Large intestine (tissue), 12 donors: ENCODE measurements at places on chromosomes 6 and 20.

GRCh38 chr20:35901678-35902544, 52.4 kb downstream of the SCAND1 start:
- DNase-seq: no peak

DNA sequence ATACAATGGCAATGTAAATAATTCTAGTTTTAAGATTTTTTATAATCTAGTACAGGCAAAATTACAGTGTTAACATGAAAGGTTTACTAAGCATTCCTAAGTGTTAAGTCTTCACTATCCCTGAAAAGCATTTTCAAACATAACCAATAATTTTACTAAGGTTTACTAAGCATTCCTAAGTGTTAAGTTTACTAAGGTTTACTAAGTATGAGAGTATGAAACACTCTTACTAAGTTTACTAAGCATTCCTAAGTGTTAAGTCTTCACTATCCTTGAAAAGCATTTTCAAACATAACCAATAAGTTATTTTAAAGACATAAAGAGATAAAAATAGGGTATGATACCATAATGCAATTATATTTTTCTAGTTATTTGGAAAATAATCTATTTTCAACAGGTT, 82.6 kb downstream of the PRSS35 start:
- no peak for DNase-seq

DNA sequence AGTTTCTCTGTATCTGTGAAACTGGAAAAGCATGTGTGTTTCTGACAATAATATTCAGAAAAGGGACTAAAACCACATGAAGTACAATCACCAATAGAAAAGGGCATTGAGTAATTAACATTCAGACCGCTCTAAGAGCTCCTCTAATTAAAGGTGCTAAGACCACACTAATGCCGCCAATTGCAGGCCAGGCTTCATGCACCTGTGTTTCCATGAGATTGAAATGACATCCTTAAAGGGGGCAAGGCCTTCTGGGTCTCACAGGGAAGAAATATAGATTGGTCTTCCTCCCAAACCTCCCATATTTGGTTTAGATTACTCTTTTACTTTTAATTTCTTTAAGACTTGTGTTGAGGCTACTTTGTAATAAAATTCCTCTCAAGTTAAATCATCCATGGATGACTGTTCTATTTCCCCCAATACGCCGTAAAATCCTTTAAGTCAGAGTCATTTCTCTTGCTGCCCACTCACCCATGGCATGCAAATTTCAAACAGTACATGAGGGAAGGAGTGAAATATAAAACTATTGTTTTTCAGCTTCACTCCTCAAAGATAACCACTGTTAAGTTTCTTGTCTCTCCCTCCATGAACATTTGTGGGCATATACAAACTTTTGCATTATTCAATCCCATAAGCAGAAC, 110.6 kb downstream of the UBE3D start:
- no peak for DNase-seq

DNA sequence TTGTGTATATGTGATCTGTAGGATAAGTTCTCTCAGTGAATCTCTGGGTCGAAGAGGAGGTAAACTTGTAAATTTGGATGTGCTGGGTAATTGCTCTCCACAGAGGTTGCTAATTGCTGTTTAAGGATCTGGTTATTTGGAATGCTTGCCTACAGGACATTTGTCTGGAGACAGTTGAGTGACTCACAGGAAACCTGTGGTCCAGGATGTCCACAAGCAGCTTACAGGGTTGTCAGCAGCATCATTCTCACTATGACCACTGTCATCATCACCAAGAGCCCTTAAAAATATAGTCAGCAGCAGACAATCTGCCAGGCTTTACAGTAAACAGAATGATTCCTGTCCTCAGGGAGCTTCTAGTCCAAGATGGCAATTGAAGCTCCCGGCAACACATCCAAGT, 31.2 kb upstream of the KCNK5 start:
- no peak for DNase-seq

GRCh38 chr6:36362551-36363370, 24.7 kb downstream of the ETV7 start:
- DNase-seq: no peak

DNA sequence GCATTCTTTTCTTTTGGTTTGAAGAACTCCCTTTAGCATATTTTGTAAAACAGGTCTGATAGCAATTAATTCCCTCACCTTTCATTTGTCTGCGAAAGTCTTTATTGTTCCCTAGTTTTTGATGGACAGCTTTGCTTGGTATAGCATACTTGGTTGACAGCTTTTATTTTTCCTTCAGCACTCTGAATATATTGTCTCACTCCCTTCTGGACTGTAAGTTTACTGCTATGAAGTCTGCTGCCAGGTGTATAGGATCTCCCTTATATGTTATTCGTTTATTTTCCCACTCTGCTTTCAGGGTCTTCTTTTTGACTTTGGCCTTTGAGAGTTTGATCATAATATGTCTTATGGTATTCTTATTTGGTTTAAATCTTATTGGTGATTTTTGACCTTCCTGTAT, 47.7 kb upstream of the SNAP91 start:
- DNase-seq: no peak

DNA sequence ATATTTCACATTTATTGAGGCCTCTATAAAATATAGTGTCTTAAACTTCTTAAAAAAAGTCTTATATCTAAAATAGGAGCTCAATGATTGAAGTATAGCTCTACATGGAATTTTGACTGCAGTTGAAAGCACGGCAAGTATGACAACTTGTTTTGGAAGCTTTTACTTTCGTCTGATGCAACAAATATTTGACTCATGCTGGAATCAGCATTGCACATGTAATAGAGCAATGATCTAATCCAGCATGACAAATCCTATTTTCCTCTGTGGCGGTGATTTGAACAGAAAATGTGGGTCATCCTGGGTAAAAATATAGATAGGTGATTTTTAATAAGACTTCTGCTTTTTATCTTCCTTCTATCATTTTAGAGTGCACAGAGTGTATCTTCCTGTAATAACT, 111.6 kb downstream of the TINAG start:
- DNase-seq: no peak

GRCh38 chr20:50085481-50086365, 27.2 kb downstream of the UBE2V1 start:
- DNase-seq: peak; percentile 29

GRCh38 chr20:25376236-25376635, 14.4 kb downstream of the ABHD12 start:
- no peak for DNase-seq

DNA sequence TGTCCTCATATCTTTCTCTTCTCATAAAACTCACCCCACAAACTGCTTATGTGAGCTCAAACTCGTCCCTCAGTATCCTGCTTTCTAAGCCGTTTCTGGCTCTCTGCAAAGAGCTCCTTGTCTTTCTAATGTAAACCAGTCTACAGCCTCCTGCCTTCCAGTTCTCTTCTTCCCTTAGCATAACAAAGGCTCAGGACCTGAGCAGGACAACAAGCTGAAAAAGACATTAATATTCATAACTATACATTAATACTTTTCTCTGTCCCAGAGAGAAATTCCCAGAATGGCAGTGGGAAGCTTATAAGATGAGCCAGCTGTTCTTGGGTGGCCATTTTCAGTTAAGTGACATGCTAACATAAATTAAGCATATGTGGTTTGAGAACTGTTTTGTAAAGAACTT, 207.0 kb upstream of the TCF21 start:
- DNase-seq: no peak

GRCh38 chr6:43123461-43124314, 47.4 kb upstream of the SRF start:
- DNase-seq: no peak

DNA sequence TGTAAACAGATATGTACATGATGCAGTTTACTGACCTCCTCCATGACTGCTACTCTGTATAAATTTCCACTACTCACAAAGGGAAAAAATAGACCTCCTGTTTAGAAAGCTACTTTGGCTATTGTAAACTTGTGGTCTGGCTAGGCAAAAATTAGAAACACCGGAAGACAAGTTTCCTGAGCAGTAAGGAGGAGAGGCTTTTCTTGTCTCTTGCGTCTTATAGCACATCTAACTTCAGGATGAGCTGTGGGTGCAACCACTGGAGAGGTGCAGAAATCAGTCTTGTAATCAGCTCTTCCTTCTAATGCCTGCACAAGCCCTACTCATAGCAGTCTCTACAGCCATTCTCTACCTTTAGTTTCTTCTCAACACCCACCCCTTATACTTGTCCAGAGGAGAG, 296.5 kb upstream of the SLC35B3 start:
- DNase-seq: no peak

GRCh38 chr20:19259141-19259591, 46.7 kb downstream of the SLC24A3 start:
- DNase-seq: no peak

GRCh38 chr6:41371461-41371991, 36.1 kb downstream of the NCR2 start:
- DNase-seq: peak; percentile 75

DNA sequence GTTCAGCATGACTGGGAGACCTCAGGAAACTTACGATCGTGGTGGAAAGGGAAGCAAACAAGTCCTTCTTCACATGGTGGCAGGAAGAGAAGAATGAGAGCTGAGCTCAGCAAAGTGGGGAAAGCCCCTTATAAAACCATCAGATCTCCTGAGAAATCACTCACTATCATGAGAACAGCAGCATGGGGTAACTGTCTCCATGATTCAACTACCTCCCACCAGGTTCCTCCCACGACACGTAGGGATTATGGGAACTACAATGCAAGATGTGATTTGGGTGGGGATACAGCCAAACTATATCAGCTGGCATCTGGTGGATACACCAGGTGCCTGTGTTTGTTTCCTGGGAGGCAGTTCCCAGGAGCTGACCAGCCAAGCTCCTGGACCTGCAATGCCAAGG, 4.9 kb downstream of the DDO start:
- DNase-seq: no peak

- DNase-seq: no peak
Observed at GRCh38 chr6:24554474-24554873, 59.7 kb downstream of the ALDH5A1 start.
